ENCODE measurements at places on chromosomes 16 and 17.

DNA sequence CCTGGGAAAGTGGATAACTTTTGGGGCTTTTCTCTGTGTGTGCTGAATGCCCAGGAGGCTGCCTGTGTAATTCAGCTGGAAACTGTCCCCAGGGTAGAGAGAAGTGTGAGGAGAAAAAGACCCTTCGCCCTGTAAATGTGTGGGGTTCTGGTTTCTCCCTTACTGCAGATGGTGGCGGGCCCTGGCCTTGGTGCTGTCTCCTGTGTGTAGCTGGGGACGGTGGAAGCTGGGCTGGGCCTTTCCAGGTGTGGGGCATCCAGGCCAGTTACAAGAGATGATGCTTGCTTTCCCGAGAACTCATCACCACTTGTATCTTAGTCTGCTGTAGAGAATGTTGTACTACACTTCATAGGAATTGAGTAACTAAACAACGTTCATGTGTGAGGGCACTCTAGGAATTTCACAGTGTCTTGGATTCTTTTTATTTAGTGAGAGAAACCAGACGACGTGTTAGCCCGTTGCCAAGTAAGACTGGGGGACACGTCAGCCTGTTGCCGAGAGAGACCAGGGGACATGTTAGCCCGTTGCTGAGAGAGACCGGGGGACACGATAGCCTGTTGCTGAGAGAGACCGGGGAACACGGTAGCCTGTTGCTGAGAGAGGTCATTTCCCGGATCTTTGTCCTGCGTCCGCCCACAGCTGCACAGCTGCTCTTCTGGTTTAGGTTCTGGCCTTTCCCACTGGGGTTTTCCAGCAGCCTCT is 43.1 kb downstream of the TBCD start:
- no peak for DNase-seq

DNA sequence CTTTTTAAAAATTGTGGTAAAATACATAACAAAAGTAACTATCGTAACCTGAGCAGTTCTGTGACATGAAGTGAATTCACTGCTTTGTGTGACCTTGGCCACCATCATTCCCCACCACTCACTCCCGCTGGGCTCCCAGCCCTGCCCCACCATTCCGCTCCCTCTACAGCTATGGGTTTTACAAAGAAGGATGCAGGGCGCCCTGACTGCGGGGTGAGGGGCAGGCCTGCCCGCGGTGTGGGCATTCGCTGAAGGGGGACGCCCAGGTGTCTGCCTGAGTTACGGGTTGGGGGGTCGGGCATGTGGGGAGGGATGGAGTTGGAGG is at the start of gene CEMP1:
TSS of gene CEMP1 (minus strand) at position 38 of the 325 bp plus-strand sequence. CDS start 335 bp downstream, outside the sequence.
- DNase-seq = no peak

GRCh38 chr16:4862639-4863038 is 15.4 kb downstream of the UBN1 start:
- no peak for DNase-seq

DNA sequence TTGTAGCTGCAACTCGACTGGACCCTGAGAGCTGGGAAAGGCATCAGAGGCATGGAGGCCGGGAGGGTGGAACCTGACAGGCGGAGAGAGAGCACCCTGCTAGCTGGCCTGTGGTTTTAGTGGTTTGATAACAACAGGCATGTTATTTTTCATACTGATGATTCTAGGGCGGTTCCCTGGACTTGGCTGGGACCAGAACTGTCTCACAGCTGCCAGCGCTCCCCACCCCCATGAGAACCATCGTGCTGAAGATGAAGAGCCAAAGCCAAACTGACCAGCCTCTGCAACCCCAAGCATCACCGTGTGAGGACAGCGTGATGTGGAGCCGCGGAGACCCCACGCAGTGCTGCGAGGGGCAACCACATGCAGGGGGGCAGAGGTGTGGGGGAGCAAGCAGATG is 28.5 kb downstream of the MXRA7 start:
- no peak for DNase-seq

GRCh38 chr16:14562691-14563491 is 67.2 kb downstream of the PARN start:
- DNase-seq = no peak

GRCh38 chr17:81511804-81512561 is 616 bp downstream of the ACTG1 start:
- DNase-seq = peak; percentile 52

DNA sequence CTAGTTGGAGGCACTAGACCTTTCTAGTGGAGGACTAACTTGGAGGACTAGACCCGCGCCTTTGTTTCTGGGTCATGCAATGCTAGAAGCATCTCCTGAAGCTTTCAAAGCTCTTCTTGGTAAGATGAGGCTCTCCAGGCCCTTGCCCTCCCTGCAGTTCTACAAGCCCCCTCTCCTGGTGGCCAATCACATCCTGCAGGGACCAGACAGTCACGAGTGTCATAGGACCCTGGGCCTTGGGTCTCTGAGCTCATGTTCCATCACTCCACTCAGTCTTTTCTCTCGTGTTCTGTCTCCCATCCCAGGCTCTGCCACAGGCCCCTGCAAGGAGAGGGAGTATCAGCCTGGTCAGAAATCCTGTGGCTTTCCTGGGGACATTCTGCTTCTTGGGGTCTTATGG is 119.6 kb downstream of the CYLD start:
- no peak for DNase-seq

GRCh38 chr17:20083156-20083859 is 74.1 kb downstream of the SPECC1 start:
- DNase-seq = no peak

GRCh38 chr16:19128454-19129200 is 14.9 kb downstream of the ITPRIPL2 start:
- no peak for DNase-seq

Data from stimulated activated CD4-positive, alpha-beta T cell treated with anti-CD3 and anti-CD28 coated beads, TNF-alpha, amount 100 ng/mL, for 24 hours (primary cell).